ENCODE measurements at places on chromosomes 11 and 22.
A peak's percentile ranks its signal among the peaks of the same experiment; 100 is the strongest.

DNA sequence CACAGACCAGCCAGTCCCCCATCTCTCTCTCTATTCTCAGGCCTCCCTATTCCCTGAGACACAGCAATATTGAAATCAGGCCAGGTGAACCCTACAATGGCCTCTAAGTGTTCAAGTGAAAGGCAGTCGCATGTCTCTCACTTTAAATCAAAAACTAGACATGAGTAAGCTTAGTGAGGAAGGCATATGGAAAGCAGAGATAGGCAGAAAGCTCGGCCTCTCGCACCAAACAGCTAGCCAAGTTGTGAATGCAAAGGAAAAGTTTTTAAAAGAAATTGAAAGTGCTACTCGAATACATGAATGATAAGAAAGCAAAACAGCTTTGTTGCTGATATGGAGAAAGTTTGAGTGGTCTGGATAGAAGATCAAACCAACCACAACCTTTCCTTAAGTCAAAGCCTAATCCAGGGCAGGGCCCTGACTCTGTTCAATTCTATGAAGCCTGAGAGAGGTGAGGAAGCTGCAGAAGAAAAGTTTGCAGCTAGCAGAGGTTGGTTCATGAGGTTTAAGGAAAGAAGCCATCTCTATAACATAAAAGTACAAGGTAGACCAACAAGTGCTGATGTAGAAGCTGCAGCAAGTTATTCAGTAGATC lies 19.8 kb upstream of the MPZL2 start:
- no peak for DNase-seq

GRCh38 chr11:133787379-133788141 lies 57.8 kb downstream of the SPATA19 start:
- DNase-seq: peak; percentile 5

DNA sequence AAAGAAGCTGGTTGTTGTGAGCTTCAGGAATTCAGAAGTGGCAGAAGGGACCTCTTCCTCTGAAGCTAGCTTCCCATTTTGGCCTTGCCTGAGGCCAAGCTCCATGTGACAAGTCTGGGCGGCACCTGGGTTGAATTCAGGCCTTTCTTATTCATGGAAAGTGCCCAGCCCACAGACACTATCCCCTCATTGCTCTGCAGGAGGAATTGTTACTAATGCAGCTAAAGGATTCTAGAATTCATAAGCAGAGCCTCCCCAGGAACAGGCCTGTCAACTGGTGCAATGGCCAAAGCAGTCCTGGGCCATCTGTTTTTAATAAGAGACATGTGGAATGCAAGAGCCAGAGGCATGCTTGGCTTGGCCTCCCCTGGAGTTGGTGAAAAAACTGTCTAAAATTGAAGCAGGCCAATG lies 71.4 kb downstream of the SLC1A2 start:
- DNase-seq: peak; percentile 48

DNA sequence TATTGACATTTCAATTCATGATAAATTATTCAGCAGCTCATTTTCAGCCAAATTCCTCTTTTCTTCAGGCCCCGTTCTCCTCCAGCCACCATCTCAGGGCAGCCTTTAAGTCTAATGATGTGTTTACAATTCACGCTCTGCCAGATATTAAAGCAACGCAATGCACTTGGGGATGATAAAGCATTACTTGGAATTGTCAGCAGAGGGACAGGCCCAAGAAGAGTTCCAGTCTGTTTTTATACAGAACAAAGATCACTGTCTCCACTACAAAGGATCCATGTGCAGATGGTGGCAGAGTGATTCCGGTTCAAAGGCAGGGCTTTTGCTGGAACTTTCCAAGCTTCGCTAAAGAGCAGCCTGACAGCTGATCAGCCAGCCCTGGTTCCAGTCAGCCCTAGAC lies 13.6 kb upstream of the GALNT18 start:
- no peak for DNase-seq

GRCh38 chr11:95908826-95909225 lies 15.1 kb downstream of the MTMR2 start:
- peak; percentile 57 for DNase-seq

- DNase-seq: no peak
Observed at GRCh38 chr11:59729834-59730233, 16.2 kb upstream of the OR10V1 start.

GRCh38 chr22:24751518-24751917 lies 23.0 kb downstream of the PIWIL3 start:
- DNase-seq: no peak

All from cardiac fibroblast (primary cell).